Esophagus squamous epithelium (tissue), 5 donors: ENCODE measurements at places on chromosomes 12 and 14.

GRCh38 chr14:102928412-102929240, 6.2 kb downstream of the AMN start:
- DNase-seq = peak; percentile 33

GRCh38 chr12:10301103-10301502, 6.6 kb upstream of the KLRD1 start:
- no peak for DNase-seq

- DNase-seq = no peak
Observed at GRCh38 chr12:84270470-84271140, 642.0 kb downstream of the SLC6A15 start.

DNA sequence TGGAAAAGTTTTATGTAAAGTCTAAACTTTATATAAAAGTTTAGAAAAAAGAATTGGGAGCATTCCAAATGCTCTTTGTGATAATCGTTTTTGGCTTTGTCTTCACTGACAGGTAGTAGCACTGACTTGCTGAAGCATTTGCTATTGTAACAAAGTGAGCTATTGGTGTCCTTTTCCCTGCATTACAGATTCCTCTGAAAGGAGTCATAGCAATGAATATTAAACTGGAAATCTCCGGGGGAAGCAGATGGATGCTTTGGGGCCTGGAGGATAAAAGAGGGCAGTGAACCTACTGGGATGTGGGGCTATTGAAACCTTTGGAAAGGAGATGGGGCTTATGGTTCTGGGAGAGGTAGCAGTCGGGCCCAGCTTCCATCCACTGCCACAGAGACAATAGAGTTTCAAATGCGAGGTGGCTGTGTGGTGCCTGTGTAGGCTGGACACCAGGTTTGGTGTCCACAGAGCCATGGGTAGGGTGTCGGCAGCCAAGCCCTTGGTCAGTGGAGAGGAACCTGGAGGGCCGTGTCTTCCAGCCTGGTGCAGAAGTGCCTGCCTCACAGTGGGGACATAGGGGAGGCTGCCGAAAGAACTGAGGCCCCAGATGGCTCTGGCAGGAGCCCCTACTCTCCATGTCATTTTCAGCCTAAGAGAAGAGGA, 10.1 kb downstream of the GSG1 start:
- no peak for DNase-seq

DNA sequence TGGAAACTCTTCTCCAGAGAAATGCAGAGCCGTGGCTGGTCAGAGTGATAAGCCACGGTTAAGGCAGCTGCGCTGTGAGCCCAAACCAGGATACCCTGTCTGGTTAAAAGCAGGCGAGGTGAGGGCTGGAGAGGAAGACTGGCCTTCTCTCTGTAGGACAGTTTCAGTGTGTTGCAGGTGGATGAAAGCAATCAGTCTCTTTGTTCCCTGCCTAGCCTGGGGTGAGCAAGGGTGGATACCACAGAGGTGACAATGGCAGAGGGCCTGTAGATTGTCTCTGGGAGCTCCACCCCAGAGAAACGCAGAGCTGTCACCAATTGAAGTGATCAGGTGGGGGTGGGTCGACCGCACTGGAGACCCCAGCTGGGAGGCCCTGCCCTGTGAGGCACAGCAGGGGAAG, 621.9 kb downstream of the LRFN5 start:
- no peak for DNase-seq

GRCh38 chr12:127811988-127812387, 455.0 kb upstream of the TMEM132C start:
- no peak for DNase-seq

DNA sequence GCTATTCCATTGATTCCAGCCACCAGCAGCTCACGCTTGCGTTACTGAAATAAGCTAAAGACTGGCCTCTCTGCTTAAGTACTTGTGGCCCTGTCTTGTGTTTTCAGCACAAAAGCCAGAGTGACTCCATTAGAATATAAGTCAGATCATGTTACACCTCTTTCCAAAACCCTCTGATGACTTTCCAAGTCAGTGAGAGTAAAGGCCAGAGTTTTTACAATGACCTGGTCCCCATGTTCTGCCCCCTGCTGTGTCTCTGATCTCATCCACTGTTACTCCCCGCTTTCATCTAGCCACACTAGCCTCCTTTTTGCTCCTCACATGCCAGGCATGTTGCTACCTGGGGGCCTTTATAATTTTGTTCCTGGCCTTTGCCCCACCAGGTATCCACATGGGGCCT, 6.9 kb upstream of the CKAP4 start:
- no peak for DNase-seq

- no peak for DNase-seq
Observed at GRCh38 chr14:22887260-22887989, 4.4 kb downstream of the REM2 start.

- DNase-seq = no peak
Observed at GRCh38 chr14:96205059-96205977, 679 bp downstream of the BDKRB2 start.

DNA sequence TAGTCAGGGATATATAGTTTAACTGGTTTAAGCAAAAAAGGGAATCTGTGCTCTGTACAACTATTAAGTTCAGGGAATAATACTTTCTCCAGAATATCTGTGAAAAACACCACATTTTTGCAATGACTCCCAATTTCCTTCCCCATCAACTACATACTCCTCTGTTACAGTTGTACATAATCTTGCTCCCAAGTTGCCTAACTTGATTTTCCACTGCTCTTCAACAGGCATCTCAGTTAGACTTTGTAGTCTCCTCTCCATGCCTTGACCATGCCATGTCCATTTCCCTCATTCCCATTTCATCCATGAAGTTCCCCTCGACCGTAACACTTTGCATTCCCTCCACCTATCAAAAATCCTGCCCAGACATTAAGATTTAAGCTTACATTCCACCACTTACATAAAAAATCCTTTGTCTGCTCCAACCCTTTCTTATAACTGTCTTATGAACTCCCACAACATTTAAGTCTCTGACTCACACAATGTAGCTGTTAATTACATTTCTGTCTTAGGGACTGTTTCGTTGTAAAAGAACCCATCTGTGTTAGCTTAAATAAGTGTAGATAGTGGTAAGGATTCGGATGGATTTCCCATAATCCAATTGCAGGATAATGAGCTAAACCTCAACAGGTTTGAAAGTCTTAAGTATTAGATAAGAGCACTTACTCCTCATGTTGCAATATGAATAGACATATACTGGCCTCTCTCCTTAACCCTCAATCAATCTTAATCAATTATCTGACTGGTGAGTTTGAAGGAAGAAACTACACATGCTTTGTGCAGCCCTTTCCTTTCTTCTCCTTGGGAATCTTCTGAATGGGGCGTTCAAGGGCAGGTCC, 156.5 kb downstream of the PAWR start:
- no peak for DNase-seq

DNA sequence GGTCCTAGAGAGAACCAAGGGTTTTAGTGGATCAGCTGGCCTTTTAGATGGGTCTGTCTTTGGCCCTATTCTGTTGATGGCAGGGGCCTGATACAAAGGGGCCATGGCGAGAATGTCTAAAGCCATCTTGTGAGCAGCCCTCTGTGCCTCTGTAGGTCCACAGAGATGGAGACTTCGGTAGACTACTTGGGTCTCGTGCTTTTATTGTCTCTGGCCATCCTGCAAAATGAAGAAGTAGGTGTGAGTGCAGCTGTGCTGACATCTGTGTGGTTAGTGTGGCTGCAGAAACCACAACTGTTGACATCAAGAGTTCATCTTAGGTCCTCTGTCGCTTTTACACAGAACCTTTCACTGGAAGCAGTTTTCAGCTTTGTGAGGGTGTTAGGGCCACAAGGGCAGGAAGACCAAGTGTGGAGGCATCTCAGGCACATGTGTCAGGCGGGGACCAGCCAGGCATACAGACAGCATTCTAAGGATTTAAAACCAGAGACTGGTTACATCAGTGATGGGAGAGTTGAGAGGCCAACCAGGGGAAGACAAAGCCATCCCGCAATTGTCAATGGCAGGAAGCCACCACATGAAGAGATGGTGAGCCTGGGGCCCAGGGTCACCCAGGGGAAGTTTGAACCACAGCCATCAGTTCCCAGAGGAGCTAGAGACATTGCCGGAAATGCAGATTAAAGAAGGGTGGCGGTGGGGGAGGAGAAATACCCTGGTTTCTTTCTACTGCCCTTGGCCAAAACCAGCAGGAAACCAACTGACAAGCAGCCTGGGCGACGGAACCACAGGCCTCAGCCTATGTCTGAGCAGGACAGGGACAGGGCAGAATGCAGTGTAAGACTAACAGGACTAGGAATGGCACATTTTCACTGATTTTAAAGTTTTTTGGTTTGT, 13.0 kb upstream of the TPCN1 start:
- peak; percentile 28 for DNase-seq

DNA sequence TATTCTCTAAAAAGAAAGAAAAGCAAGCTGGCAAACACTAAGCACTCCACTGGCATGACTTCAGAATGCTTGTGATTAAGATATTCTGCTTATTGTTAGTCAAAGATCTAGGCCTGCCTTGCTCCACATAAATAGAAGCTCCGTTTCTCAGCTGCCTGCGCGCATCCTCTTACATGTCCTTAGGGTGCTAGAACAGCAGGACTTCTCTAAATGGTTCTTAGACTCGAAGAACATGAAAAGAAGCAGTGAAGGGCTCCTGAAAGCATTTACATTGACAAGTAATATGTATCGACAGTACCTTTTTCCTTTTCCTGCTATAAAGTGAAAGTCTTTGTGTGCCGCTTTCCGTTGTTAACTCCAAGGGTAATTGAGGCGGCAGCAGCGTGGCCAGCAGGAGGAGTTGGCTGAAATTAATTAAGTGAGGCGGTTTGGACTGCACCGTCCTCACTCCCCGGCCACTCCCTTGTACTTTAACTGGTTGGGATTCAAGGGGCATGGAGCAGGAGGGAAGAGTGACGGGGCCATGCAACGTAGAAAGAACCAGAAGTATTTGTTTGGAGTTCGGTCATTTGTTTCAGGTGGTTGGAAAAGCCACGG, 34.2 kb upstream of the OTX2 start:
- DNase-seq = no peak

- no peak for DNase-seq
Observed at GRCh38 chr12:116594325-116595038, 35.3 kb downstream of the MAP1LC3B2 start.

- no peak for DNase-seq
Observed at GRCh38 chr12:119012179-119012578, 30.8 kb downstream of the SRRM4 start.

DNA sequence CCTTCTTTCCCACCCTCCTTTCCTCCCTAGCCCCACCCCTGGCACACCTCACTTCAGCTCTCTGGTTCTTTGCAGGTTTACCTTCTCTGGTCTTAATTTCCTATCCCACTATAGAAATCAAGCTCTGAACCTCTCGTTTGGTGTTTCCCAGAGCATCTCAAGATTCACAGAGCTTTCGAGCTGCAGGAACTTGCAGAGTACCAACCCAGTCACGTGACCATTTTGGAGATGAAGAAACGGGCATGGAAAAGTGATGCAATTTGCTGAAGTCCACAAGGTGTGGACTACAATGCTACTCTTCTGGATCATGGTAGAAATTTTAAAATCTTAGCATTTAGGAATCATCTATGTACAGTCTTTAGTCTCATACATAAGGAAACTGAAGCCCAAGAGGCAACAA, 205.8 kb downstream of the NTF3 start:
- DNase-seq = no peak

GRCh38 chr12:131943876-131944275, 5.9 kb upstream of the EP400 start:
- DNase-seq = no peak

DNA sequence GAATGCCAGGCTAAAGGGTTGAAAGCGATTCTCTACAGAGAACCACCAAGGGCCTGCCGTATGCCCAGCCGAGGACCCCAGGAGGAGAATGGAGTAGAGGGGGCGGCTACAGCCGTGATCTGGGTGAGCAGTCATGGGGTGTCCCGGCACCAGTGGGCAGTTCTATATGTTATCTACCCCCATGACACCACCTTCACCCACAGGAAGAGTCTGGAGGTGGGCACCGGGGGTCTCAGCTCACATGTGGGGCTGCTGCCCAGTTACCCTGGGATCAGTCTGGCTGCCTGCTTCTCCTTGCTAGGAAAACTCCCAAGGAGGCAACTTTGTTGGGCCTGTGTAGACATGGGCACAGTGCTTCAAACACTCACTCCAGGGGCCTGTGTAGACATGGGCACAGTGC, 99.4 kb downstream of the LGMN start:
- DNase-seq = no peak

- no peak for DNase-seq
Observed at GRCh38 chr12:82412246-82412645, 53.9 kb downstream of the METTL25 start.

- no peak for DNase-seq
Observed at GRCh38 chr12:57632958-57633840, at the start of gene B4GALNT1. Gene B4GALNT1, minus strand, starts transcription at chr12:57633201. Its CDS starts 1,069 bp downstream, at chr12:57632132.

GRCh38 chr12:76219806-76220205, 128.4 kb downstream of the BBS10 start:
- DNase-seq = no peak

DNA sequence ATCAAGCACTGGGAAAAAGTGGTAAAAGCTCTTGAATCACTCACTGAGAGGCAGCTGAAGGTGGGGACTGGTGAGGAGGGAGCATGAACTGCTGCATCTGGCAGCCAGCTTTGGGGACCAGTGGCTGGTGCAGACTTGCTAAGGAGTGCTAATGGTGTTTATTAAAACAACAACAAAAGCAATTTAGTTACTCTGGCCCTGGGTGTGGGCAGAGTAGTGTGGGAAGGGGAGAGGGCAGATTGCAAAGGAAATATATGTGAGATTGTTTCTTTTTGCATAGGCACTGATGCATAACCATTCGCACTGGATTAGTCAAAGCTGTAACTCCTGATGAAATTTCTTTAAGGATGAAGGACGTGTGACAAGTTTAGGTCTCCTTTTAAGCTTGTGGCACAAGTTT, 8.1 kb downstream of the TXNRD1 start:
- DNase-seq = no peak

DNA sequence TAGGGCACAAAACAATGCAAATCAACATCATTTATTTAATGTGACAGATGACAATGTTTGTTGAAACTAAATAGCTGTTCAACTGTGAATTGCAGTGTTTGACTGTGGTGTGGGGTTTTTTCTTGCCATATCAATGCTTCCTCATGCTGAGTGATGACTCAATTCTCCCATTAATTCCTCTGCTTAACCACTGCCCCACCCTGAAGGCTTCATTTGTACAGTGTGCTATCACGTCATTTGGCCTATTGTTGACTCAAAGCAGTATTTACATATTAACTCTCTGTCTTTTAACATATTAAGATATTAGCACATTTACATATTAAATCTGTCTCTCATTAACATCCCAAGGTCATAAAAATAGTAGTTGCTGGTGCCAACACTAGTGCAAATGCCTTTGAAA, 164.8 kb upstream of the NRXN3 start:
- DNase-seq = no peak

DNA sequence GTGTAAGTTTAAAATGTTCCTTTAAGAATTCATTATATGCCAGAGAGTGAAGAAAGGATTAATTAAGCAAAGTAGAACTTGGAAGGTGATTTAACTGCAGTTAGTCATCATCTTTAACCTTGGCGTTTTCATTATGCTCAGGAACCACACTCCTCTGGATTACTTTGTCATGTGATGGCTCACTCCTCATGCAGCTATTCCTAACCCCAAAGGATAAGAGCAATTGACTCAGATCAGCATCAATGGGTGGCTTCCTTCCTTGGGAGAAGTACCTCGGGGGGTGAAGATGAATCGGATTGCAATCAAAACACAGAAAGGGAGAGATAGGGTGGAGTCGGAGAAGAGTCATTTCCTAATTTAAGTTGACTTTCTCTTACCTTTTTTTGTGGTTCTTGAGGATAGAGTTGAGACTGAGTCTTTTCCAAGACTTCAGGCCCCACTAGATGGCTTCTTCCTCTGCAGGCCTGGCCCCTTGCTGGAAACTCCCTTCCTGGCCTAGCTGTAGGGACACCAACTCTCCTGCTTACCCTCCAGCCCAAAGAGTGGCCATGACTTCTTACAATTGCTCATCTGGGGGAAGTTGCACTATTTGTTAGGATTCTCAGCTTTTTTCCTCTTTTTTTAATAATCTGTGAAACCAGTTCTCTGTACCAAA, 238.6 kb upstream of the DDHD1 start:
- DNase-seq = no peak
